Caudate nucleus (tissue), 63 donors: ENCODE measurements at places on chromosomes 13 and 19.

GRCh38 chr19:373391-374182, 29.0 kb upstream of the MIER2 start:
- DNase-seq, result no peak

DNA sequence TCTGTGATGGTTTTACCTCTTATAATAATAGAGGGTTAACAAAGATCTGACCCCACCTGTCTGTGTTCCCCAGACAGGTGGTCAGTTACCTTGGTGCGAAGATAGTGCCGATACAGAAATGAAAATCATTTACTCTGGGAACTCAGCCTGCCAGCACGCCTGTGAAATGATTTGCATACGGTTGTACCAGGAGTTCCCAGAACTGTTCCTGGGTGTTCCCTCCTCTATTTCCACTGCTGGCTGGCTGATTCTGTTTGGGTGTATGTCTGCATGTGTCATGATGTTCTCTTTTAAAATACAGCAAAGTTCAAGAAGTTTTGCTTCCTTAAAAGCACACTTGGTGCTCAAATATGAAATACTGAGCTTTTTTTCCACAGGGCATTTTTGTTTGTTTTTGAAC, 527.1 kb downstream of the FGF9 start:
- no peak for DNase-seq

DNA sequence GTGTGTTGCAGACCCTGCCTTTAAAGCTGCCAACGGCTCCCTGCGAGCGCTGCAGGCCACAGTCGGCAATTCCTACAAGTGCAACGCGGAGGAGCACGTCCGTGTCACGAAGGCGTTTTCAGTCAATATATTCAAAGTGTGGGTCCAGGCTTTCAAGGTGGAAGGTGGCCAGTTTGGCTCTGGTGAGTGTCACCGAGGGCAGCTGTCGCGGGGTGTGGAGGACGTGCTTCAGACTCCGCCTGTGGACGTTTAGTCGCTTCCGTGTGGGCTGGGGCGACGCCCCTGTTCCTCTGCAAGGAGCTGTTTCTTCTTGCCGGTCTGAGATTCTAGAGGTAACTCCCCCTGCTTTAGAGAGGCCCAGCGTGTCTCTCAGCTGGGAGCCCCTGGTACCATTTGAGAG, 24.5 kb downstream of the LAMP1 start:
- no peak for DNase-seq

DNA sequence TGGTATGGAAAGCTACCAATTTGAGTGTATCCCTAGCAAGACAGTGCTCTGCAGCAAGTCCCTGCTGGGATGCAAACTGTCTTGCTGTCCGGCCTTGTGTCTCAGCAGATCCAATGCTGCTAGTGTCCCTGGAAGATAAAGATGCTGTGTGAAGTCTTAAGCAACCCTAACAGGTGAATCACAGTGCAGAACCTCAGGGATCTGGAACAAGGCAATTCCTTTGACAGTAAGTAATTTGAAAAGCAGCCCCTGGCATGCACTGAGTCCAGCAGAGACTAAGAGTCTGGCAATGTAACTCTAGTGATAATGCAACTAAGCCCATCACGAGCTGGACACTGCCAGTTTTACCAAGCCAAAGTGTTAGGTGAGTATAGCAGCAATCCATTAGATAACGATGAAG, 1.7 kb upstream of the UCHL3 start:
- DNase-seq, result no peak

DNA sequence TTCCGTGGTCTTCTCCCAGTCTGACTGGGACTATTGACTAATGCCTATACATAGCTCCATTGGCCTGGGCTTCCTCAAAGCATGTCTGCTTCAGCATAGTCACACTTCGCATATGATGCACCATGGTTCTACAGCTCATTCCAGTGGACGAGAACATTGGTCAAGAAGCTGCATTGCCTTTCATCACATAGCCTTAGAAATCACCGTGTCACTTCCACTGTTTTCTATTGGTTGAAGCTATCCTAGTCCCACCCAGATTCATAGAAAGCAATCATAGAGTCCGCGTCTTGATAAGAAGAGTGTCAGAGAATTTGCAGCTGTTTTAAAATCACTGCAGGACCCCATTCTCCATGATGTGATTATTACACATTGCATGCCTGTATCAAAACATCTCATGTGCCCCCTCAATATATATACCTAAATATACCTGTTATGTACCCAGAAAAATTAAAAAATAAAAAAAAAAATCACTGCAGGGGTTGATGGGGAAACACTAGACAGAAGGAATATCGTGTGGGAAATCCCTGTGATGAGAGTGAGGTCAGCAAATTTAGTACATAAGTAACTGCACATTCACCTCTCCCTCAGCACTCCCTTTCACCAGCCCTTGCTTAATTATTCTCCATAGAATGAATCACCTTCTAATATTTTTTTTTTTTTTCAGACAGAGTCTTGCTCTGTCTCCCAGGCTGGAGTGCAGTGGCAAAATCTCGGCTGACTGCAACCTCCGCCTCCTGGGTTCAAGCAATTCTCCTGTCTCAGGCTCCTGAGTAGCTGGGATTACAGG, 2.2 kb upstream of the ARHGAP33 start:
- DNase-seq, result no peak

- no peak for DNase-seq
Observed at GRCh38 chr13:41284512-41285288, 21.3 kb upstream of the MTRF1 start.

DNA sequence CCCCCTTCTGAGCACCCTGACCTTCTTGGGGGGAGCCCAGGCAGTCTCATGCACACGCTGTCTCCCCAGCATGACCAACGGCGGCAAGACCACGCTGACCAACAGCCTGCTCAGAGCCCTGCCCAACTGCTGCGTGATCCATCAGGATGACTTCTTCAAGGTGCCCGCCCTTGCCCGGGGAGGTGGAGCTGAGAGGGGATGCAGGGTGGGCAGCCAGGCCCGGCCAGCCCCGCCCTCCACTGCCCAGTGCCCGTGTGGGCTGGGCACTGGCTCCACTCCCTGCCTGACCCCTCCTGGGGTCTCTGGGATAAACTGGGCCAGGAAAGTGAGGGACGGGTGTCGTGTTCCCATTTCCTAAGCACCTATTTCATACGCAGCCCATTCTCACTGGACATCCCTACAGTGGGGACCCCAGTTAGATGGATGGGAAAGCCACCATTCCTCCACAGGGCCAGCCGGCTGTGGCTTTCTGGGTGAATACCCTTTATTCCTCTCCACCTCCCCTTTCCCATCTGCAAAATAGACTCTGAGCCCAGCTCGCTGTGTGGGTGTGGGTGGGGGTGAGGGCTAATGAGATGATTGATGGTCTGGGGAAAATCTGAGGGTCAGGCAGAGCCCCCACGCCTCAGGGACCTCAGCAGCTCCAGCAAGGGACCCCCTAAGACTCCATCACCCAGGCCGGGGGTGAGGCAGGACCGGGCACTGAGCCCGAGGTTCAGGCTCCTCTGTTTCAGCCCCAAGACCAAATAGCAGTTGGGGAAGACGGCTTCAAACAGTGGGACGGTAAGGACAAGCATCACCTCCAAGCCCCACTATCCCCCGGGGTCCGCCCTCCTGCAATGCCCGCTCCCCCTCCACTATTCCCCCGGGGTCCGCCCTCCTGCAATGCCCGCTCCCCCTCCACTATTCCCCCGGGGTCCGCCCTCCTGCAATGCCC, 3.9 kb downstream of the NMRK2 start:
- DNase-seq, result no peak

GRCh38 chr19:4059891-4060620, 6.6 kb downstream of the ZBTB7A start:
- DNase-seq, result no peak

GRCh38 chr13:94390881-94391280, 88.6 kb downstream of the DCT start:
- no peak for DNase-seq

GRCh38 chr13:50645092-50645491, 198.4 kb downstream of the DLEU7 start:
- no peak for DNase-seq

DNA sequence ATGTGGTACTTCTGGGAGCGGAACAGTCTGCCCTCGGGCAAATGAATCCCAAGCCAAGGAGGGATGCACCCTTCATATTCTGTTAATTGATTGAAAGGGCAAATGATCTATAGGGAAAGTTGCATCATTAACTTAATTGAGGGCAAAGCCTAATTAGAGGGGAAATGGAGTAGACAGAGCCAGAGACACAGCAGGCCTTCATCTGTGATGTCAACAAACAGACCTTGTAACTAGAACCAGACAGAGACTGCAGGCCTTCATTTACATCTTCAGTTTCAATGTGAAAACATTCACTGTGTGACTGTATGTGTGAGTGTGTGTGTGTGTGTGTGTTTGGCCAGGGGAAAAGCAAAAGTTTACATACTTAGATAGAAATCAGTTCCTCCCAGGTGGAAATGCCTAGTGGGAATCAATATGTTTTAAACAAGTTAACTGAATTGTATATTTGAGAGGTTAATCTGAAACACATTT, 126.4 kb downstream of the SPRY2 start:
- no peak for DNase-seq

GRCh38 chr13:114002771-114003321, 29.0 kb upstream of the C13orf46 start:
- DNase-seq, result no peak

GRCh38 chr13:71858647-71859046, 8.4 kb downstream of the DACH1 start:
- DNase-seq, result no peak

DNA sequence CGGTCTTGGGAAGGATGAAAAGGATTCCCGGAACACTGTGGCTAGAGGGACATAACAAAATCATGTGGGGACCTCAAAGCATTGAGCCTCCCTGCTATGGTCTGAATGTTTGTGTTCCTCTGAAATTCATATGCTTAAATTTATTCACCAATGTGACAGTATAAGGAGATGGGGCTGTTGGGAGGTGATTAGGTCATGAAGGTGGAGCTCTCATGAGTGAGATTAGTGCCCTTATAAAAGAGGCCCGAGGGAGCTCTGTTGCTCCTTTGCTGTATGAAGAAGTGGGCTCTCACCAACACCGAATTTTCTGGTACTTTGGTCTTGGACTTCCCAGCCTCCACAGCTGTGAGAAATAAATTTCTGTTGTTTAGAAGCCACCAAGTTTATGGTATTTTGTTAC, 26.1 kb upstream of the DGKH start:
- no peak for DNase-seq

DNA sequence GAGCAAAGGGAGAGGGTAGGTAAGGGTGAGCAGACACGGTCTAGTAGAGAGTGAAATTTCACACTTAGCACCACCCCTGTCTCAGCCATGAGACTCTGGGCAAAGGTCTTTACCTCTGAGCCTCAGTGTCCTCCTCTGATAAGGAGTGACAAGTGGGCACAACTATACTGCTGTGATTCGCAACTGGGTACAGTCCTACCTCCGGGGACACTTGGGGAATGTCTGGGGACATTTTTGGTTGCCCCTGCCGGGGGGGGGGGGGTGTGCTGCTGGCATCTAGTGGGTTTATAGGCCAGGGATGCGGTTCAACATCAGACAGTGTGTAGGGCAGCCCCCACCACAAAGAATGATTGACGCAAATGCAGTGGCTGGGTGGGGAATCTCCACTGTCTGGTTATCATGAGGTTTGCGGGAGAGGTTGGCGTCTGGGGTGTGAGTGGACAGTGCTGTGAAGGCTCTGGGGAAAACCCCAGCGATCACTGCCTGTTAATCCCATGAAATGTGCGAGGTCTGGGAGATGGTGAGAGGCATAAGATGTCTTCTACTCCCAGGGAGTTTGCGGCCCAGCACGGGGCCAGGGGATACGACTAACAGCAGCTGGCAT, 4.3 kb downstream of the NACC1 start:
- DNase-seq, result no peak

DNA sequence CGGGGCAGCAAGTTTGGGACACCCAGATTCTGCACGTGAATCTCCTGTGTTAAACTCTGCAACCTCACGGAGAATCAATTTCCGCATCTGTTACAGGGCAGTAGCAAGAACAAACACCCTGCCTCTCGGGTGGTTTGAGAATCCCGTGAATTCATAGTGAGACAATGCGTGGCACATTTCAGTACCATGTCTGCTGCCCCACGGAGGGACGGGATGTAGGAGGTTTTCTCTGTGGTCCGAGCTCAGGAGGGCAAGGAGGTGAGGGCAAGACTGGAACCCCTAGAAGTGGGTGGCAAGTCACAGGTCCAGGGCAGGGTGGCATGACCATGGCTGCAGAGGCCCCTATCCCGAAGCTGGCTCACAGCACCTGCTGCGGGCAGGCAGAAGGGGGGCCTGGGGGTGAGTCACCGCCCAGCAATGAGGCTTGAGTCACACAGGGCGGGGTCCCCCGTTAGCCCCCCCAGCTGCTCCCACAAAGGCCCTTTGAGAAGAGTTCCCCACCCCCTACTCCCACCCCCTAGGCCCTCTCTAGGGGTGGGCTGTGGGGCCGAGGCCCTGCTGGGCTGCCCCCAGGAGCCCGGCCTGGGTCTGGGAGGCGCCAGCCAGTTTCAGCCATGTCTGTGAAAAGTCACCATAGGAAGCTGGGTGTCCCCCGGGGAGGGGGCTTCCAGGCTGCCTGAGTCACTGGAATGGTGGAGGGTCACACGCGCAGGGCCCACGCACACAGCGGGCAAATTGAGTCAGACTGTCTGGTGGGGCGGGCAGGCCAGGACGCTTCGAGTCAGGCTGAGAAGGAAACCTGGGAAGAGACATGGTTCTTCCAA, 25.8 kb upstream of the NANOS3 start:
- DNase-seq, result peak; percentile 73

DNA sequence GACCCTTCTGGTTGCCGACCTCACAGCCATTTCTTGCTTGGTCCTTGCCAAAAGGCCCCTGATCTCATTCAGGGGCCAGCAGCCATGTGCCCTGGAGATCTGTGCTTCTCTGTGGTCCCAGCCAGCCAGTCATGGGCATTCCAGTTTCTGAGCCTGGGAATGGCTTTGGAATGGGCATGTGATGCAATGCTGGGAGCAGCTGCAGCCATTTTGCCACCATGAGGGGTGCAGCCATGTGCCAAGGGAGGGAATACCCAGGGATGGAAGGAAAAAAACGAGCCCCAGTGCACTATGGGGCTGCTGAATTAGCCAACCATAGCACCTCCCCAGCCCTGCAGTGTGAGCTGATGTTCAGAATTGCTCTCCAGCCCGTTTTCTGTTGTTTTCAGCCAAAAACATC, 26.3 kb downstream of the F2RL3 start:
- no peak for DNase-seq

- DNase-seq, result no peak
Observed at GRCh38 chr13:42276683-42277082, 4.7 kb downstream of the AKAP11 start.

GRCh38 chr19:16496613-16496983, 404 bp downstream of the C19orf44 start:
- no peak for DNase-seq

DNA sequence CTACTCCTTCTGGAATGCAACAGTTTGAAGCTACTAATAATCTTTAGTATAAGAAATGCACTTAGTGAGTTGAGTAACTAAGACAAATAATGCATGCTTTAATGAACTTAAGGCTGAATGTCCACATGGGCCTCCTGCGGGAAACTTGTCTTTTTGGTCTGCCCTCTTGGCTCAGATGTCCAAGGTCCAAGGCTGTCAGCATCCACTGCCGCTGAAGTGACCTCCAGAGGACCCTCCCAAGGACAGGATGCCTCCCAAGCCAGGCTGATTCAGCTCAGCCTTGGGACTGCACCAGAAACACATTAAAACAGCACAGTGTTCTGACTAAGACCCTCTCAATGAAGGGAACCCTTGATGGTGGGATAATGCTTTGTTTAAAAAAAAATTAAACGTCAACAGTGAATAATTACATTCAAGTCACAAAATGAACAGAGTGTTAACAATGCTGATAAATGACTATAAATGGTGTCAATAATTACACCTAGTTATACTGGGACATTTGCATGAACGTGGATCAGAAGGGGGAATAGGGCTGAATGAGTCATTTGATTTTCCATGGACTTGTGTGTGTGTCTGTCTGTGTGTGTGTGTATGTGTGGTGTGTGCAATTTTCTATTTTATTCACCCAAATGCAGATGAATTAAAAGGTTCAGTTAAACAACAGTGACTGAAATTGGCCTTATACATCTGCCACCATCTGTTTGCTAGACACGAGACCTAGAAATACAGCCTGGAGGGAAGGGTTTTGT, 150.5 kb downstream of the COL4A1 start:
- no peak for DNase-seq
